Keratinocyte (primary cell): ENCODE measurements at places on chromosomes 12 and 14. TPM values are rescaled to one million over a fixed set of nuclear protein-coding genes. Genes with fewer than 3 reads are reported as not detected.

DNA sequence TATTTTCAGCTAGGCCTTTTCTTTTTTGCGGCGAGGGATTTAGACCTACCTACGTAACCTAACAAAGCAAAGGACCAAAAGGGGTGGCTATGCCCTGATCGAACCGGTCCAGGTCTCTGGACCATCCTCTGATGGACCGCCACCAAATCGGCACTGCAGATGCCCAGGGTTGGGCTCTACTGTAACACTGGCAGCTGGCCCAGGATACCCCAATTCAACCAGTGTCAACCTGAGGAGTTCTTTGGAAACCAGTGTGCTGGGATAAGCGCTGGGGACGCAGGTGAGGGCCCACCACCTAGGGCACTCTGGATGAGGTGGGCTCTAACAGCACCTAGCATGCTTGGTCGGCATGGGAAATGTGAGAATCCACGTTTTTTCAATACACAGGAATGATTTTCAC, 32.2 kb downstream of the FBXO21 start:
- H3K27ac ChIP-seq, result no peak overlapping the region
- no peak for DNase-seq
- H3K4me3 ChIP-seq, result no peak overlapping the region
- no peaks in the 10 kb centered on the region for H3K4me1 ChIP-seq

DNA sequence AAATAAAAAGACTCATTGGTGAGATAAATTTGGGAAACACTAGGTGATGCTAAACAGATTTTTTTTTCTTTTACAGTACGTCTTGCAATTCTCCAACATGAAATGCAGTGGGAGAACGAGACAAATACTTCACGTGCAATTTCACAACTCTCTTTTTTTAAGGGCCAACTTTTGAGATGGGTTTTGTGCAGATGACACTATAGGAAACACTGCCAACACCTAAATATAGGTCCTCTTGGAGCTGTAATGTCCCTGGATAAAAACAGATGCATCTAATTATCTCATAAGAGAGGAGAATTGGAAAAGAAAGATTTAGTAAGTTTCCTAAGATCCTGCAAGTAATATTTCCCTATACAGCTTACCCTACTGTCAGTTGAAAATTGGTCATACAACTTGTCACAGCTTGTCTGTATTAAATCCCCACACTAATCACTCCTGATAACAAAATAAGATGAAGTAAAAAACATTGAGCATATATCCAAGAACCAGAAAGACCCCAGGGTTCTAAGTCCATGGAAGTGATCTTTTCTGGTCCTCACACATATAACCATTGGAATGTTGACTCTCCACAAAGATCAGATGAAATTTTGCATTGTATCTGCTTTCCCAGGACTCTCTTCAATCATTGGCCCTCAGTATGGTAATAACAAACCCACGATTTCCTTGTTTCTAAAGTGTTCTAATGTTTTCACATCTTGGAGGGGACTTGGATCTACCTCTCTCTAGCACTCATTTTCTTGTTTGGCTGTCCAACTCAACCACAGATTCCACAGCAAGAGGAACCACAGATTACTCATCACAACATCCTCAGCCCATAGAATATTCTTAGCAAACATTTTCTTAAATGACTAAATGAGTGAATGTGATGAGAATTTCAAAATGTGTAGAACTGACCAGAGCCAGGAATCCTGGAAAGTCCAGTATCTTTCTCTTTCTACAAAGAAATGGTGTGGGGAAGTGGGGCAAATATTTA, 769.4 kb upstream of the USP15 start:
- no peaks in the 10 kb centered on the region for H3K27me3 ChIP-seq
- H3K4me3 ChIP-seq, result no peak overlapping the region
- no peak overlapping the region for H3K27ac ChIP-seq
- no peak for DNase-seq
- no peaks in the 10 kb centered on the region for H3K36me3 ChIP-seq
- H3K4me1 ChIP-seq, result no peaks in the 10 kb centered on the region

DNA sequence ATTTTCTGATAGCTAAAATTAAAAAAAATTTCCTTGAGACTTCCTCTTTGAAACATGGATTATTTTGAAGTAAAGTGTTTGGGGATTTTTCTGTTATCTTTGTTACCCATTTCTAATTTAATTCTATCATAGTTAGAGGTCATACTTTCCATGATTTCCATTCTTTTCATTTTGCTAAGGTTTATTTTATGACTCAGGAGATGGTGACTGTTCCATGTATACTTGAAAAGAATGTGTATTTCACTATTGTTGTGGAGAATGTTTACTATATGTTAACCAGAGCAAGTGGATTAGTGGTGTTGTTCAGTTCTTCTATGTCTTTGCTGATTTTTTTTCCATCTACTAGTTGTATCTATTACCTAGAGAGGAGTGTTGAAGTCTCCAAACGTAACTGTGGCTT, 250.5 kb upstream of the PELI2 start:
- no peaks in the 10 kb centered on the region for H3K36me3 ChIP-seq
- DNase-seq, result no peak
- peaks cover 9% of the 10 kb centered on the region for H3K4me1 ChIP-seq
- no peak overlapping the region for H3K27ac ChIP-seq

GRCh38 chr14:92651106-92651757, 97.2 kb downstream of the LGMN start:
- H3K27me3 ChIP-seq, result no peaks in the 10 kb centered on the region
- no peak overlapping the region for H3K4me3 ChIP-seq
- no peaks in the 10 kb centered on the region for H3K36me3 ChIP-seq
- DNase-seq, result no peak
- no peak overlapping the region for H3K27ac ChIP-seq

- no peak for DNase-seq
- H3K27me3 ChIP-seq, result no peaks in the 10 kb centered on the region
- no peak overlapping the region for H3K4me3 ChIP-seq
These were observed 6.3 kb upstream of the TMEM179 start for GRCh38 chr14:104610749-104611310.

DNA sequence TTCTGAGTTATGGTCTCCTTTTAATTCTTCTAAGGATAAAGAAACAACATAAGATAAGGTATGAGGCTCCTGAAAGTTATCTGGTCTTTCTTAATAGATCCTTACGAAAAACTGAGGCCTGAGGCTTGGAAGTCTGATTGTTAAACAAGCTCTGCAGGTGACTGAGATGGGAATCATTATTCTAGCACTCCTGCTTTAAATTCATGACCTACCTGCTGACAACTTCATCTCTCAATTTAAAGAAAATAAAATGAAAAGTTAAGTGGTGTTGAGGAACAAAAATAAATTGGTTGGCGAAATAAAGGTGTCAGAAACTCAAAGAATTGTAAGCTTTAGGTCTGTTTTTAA, 80.1 kb downstream of the FAR2 start:
- H3K4me3 ChIP-seq, result no peak overlapping the region
- H3K27ac ChIP-seq, result no peak overlapping the region
- H3K4me1 ChIP-seq, result peaks cover 2% of the 10 kb centered on the region

- no peaks in the 10 kb centered on the region for H3K4me1 ChIP-seq
- H3K4me3 ChIP-seq, result no peak overlapping the region
- no peak overlapping the region for H3K27ac ChIP-seq
- no peak for DNase-seq
- no peaks in the 10 kb centered on the region for H3K27me3 ChIP-seq
These were observed 74.2 kb downstream of the FZD10 start for GRCh38 chr12:130236446-130236845.

GRCh38 chr12:6584293-6584692, 16.2 kb upstream of the NOP2 start:
- no peak overlapping the region for H3K4me3 ChIP-seq
- no peak overlapping the region for H3K27ac ChIP-seq
- DNase-seq, result no peak
- no peaks in the 10 kb centered on the region for H3K4me1 ChIP-seq
- H3K27me3 ChIP-seq, result no peaks in the 10 kb centered on the region
- H3K36me3 ChIP-seq, result peaks cover 45% of the 10 kb centered on the region

GRCh38 chr12:19962192-19962591, 406.1 kb upstream of the PDE3A start:
- no peak overlapping the region for H3K27ac ChIP-seq
- H3K4me1 ChIP-seq, result no peaks in the 10 kb centered on the region
- no peaks in the 10 kb centered on the region for H3K36me3 ChIP-seq
- H3K27me3 ChIP-seq, result no peaks in the 10 kb centered on the region

- H3K4me1 ChIP-seq, result no peaks in the 10 kb centered on the region
- H3K36me3 ChIP-seq, result no peaks in the 10 kb centered on the region
- DNase-seq, result peak; percentile 21
- no peak overlapping the region for H3K27ac ChIP-seq
- no peak overlapping the region for H3K4me3 ChIP-seq
These were observed 84.4 kb downstream of the C2CD5 start for GRCh38 chr12:22459838-22460490.

GRCh38 chr14:78403278-78403815, 233.2 kb downstream of the NRXN3 start:
- no peak overlapping the region for H3K4me3 ChIP-seq
- H3K27ac ChIP-seq, result no peak overlapping the region
- peaks cover 8% of the 10 kb centered on the region for H3K27me3 ChIP-seq
- no peak for DNase-seq
- H3K4me1 ChIP-seq, result no peaks in the 10 kb centered on the region
- no peaks in the 10 kb centered on the region for H3K36me3 ChIP-seq

- H3K4me3 ChIP-seq, result no peak overlapping the region
- peaks cover 1% of the 10 kb centered on the region for H3K36me3 ChIP-seq
- DNase-seq, result no peak
- H3K4me1 ChIP-seq, result no peaks in the 10 kb centered on the region
These were observed 140.5 kb downstream of the FOXN3 start for GRCh38 chr14:89276424-89276975.

GRCh38 chr12:102063069-102063468, 1.3 kb upstream of the WASHC3 start:
- H3K27ac ChIP-seq, result no peak overlapping the region
- peaks cover 3% of the 10 kb centered on the region for H3K4me1 ChIP-seq
- H3K4me3 ChIP-seq, result no peak overlapping the region
- no peaks in the 10 kb centered on the region for H3K36me3 ChIP-seq
- no peaks in the 10 kb centered on the region for H3K27me3 ChIP-seq

- H3K36me3 ChIP-seq, result no peaks in the 10 kb centered on the region
- H3K4me3 ChIP-seq, result no peak overlapping the region
- DNase-seq, result no peak
- H3K27me3 ChIP-seq, result peaks cover 8% of the 10 kb centered on the region
- no peak overlapping the region for H3K27ac ChIP-seq
- H3K4me1 ChIP-seq, result no peaks in the 10 kb centered on the region
These were observed 35.0 kb downstream of the ERH start for GRCh38 chr14:69363055-69363454.

DNA sequence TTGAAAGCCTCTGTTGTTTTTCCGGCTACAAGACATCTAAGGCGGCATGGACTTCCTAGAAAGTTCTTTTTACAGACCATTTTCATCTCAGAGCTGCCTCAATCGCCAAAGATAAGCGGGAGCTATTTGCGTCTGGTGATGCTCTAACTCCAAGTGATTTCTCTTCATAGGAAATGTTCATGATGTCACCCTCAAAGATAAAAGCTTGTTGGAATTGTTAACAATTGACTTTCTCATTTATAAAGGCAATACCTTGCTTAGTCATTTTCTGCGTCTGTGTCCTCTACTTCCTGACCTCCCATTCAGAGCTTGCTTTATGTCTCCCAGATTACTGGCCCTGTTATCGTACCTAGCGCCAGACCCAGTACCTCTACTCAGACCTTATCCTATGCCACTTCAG, 259.0 kb upstream of the G2E3 start:
- DNase-seq, result no peak
- H3K27ac ChIP-seq, result no peak overlapping the region
- H3K36me3 ChIP-seq, result no peaks in the 10 kb centered on the region
- no peak overlapping the region for H3K4me3 ChIP-seq

- H3K4me1 ChIP-seq, result no peaks in the 10 kb centered on the region
- no peak for DNase-seq
- no peak overlapping the region for H3K4me3 ChIP-seq
- no peaks in the 10 kb centered on the region for H3K27me3 ChIP-seq
- H3K27ac ChIP-seq, result no peak overlapping the region
- no peaks in the 10 kb centered on the region for H3K36me3 ChIP-seq
These were observed 50.3 kb downstream of the ADAMTS20 start for GRCh38 chr12:43501703-43502102.

GRCh38 chr14:102452302-102452701, 57.3 kb downstream of the ANKRD9 start:
- peaks cover 25% of the 10 kb centered on the region for H3K36me3 ChIP-seq
- no peak for DNase-seq
- no peaks in the 10 kb centered on the region for H3K27me3 ChIP-seq
- no peak overlapping the region for H3K27ac ChIP-seq
- H3K4me3 ChIP-seq, result no peak overlapping the region

GRCh38 chr12:71014180-71014785, 93.7 kb upstream of the PTPRR start:
- H3K36me3 ChIP-seq, result no peaks in the 10 kb centered on the region
- no peak overlapping the region for H3K4me3 ChIP-seq
- H3K27me3 ChIP-seq, result no peaks in the 10 kb centered on the region
- no peak overlapping the region for H3K27ac ChIP-seq

DNA sequence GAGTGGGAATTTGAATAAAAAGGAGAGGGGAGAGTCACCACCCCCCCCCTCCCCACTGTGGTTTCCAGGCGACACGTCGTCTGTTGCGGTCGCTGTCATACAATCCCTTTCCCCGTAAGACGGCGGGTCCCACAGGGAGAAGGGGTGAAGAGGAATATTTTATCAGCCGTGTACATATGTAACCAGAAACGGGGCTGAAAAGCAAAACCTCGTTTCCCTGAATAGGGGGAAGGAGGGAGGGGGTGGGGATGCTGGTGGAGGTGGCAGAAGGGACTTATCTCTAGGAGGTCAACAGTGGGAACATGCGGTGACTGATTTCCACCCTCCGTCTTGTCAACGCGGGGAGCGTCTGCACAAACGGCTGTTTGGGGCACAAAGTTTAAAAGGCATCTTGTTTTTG, 171.4 kb downstream of the RBM19 start:
- H3K27ac ChIP-seq, result no peak overlapping the region
- H3K4me3 ChIP-seq, result no peak overlapping the region
- no peaks in the 10 kb centered on the region for H3K4me1 ChIP-seq
- peaks cover 4% of the 10 kb centered on the region for H3K27me3 ChIP-seq
- DNase-seq, result no peak
- no peaks in the 10 kb centered on the region for H3K36me3 ChIP-seq

- H3K4me3 ChIP-seq, result no peak overlapping the region
- H3K27me3 ChIP-seq, result peaks cover 35% of the 10 kb centered on the region
- no peaks in the 10 kb centered on the region for H3K36me3 ChIP-seq
- H3K4me1 ChIP-seq, result no peaks in the 10 kb centered on the region
- H3K27ac ChIP-seq, result no peak overlapping the region
These were observed 3.3 kb downstream of the CD4 start for GRCh38 chr12:6792522-6793201.

GRCh38 chr12:40154381-40154780, 48.5 kb upstream of the SLC2A13 start:
- H3K4me3 ChIP-seq, result no peak overlapping the region
- H3K36me3 ChIP-seq, result no peaks in the 10 kb centered on the region
- H3K27ac ChIP-seq, result no peak overlapping the region
- H3K27me3 ChIP-seq, result no peaks in the 10 kb centered on the region
- peaks cover 21% of the 10 kb centered on the region for H3K4me1 ChIP-seq

GRCh38 chr14:100764471-100765115, 37.9 kb downstream of the DLK1 start:
- no peak for DNase-seq
- peaks cover 29% of the 10 kb centered on the region for H3K27me3 ChIP-seq
- H3K4me3 ChIP-seq, result no peak overlapping the region
- H3K36me3 ChIP-seq, result no peaks in the 10 kb centered on the region
- H3K4me1 ChIP-seq, result peaks cover 9% of the 10 kb centered on the region

Gene KRT83
- not detected in 3 replicates for polyA plus RNA-seq

Gene USP30
- 8.4 to 11.3 TPM (median 10.0 TPM) in 3 replicates for polyA plus RNA-seq

Gene KRT74
- 0.10 to 0.36 TPM (median 0.17 TPM) in 3 replicates for polyA plus RNA-seq

Gene A2ML1
- 81.1 to 240 TPM (median 98.7 TPM) in 3 replicates for polyA plus RNA-seq

Gene AQP2
- polyA plus RNA-seq, result not detected in 3 replicates

Gene APOF
- not detected in 3 replicates for polyA plus RNA-seq

Gene BORCS5
- polyA plus RNA-seq, result 5.4 to 14.1 TPM (median 5.6 TPM) in 3 replicates
